ENCODE measurements at places on chromosomes 7 and 10. TPM values are rescaled to one million over a fixed set of nuclear protein-coding genes. Genes with fewer than 3 reads are reported as not detected.

GRCh38 chr10:68406111-68406814 is 814 bp downstream of the RUFY2 start:
- peak overlapping the region; percentile 80 for H3K27ac ChIP-seq
- peaks cover 21% of the 10 kb centered on the region for H3K4me1 ChIP-seq
- peaks cover 3% of the 10 kb centered on the region for H3K36me3 ChIP-seq
- H3K27me3 ChIP-seq = no peaks in the 10 kb centered on the region
- DNase-seq = peak; percentile 94
- H3K4me3 ChIP-seq = peak overlapping the region; percentile 100

The EIF4H gene
- total RNA-seq = 270 TPM

DNA sequence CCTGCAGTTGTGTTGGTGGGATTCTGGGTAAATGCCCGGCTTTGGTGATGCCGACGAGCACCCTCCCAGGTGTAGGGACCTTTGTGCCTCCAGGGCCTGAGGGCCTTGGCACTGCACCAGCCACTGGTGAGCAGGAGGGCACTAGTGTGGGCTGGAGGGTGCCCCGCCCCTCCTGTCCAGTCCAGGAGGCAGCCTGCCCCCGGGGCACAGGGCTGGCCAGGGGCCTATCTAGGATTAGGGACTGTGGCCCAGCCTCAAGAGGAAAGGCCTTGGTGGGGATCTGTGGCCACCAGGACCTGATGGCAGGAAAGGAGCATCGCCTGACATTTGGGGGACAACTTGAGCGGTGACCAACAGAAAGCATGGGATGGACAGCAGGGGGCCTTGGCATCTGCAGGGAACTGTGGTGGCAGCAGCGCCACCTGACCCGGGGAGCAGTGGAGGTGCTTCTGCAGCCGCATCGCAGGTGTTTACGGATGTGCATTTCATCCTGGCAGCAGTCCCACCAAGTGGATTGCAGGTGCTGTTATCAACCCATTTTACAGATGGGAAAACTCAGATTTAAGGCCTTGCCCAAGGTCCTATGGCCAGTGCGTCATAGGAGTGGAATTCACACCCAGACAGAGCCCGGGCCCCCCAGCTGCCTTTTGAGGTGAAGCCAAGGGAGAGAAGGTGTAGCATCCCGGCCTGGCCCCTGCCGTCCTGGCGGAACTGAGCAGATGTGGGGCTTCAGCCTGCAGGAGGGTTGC is 11.1 kb downstream of the ZNF316 start:
- H3K4me3 ChIP-seq = no peak overlapping the region
- H3K27me3 ChIP-seq = no peaks in the 10 kb centered on the region
- peak; percentile 74 for DNase-seq
- H3K4me1 ChIP-seq = no peaks in the 10 kb centered on the region
- no peak overlapping the region for H3K27ac ChIP-seq
- peaks cover 26% of the 10 kb centered on the region for H3K36me3 ChIP-seq

DNA sequence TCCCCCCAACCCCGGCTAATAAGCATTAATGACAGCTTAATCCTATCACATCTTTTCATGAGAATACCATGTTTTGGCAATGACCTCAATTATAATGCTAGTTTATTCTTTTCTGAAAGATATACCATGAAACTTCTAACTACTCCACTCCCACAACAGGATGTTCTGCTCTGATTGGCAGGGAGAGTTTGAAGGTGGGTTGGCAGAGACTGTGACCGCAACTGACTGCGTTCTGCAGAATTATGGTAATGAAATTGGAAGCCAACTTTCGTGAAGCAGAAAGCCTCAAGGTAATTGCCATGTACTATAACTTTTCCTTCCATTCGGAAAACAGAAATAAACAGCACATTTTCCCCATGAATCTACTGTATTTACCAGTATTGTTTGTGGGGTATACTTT is 288.2 kb upstream of the SEMA3D start:
- H3K27me3 ChIP-seq = no peaks in the 10 kb centered on the region
- no peaks in the 10 kb centered on the region for H3K4me1 ChIP-seq
- no peak overlapping the region for H3K27ac ChIP-seq
- DNase-seq = no peak
- H3K4me3 ChIP-seq = no peak overlapping the region

GRCh38 chr7:14507617-14508016 is 394.9 kb downstream of the DGKB start:
- DNase-seq = no peak
- H3K36me3 ChIP-seq = no peaks in the 10 kb centered on the region
- no peak overlapping the region for H3K27ac ChIP-seq
- H3K4me1 ChIP-seq = peaks cover 3% of the 10 kb centered on the region

- DNase-seq = no peak
- H3K36me3 ChIP-seq = no peaks in the 10 kb centered on the region
- no peaks in the 10 kb centered on the region for H3K27me3 ChIP-seq
- H3K27ac ChIP-seq = peak overlapping the region; percentile 99
- H3K4me3 ChIP-seq = no peak overlapping the region
- peaks cover 40% of the 10 kb centered on the region for H3K4me1 ChIP-seq
Measured at GRCh38 chr10:10829576-10829975, 188.1 kb upstream of the CELF2 start.

GRCh38 chr10:63114031-63114814 is 18.9 kb upstream of the NRBF2 start:
- no peaks in the 10 kb centered on the region for H3K36me3 ChIP-seq
- peaks cover 28% of the 10 kb centered on the region for H3K4me1 ChIP-seq
- no peak overlapping the region for H3K4me3 ChIP-seq
- peak overlapping the region; percentile 76 for H3K27ac ChIP-seq
- no peaks in the 10 kb centered on the region for H3K27me3 ChIP-seq

The WNT8B gene
- total RNA-seq = not detected

The PTPRN2 gene
- 0.36 TPM for total RNA-seq

DNA sequence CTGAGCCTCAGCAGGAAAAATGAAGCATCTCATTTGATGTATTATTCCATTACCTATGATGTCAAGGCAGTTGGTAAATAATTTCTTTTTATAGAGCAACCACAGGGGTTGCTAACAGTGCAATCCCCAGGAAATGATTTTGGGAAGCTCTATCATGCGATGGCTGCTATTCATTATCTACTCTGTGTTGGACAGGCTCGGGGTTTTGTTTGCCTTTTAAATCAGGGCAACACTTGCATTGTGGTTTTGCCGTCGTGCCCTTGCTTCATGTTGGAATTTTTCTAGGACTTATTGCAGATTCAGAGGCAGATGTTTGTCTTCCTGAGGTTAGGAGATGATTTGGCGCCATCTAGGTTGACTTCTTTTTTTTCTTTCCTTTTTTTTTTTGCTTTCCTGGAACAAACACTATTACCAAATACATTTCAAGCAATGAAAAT is 128.4 kb downstream of the BICC1 start:
- peak; percentile 55 for DNase-seq
- H3K27me3 ChIP-seq = no peaks in the 10 kb centered on the region
- no peaks in the 10 kb centered on the region for H3K36me3 ChIP-seq
- peak overlapping the region; percentile 91 for H3K27ac ChIP-seq
- peaks cover 71% of the 10 kb centered on the region for H3K4me1 ChIP-seq

The NEUROD6 gene
- not detected for total RNA-seq

DNA sequence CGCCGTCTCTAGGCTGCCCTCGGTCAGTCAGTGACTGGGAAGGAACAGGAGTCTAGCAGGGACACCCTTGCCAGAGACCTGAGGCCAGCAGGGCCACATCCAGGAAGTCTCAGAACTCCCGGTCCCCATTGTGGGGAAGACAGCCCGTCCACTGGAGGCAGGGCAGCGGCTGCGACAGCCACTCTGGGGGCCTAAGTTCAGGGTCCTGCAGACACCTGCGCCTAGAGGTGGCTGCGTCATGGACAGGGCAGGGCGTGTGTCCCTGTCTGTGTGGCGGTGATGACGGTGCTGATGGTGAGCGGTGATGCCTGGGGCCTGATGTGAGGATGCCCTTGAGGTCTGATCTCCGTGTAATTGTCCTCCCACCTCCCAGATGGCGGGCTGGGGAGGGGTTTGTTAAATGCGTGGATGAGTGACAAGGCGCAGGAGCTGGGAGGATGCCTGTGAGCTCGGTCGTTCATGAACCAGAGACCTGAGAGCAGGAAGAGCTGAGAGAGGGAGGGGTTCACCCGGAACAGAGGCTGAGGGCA is 537.9 kb upstream of the FOXK1 start:
- H3K27ac ChIP-seq = no peak overlapping the region
- H3K4me3 ChIP-seq = no peak overlapping the region
- H3K4me1 ChIP-seq = no peaks in the 10 kb centered on the region
- H3K27me3 ChIP-seq = no peaks in the 10 kb centered on the region
- no peak for DNase-seq
